ENCODE measurements at places on chromosomes 3 and 15. TPM values are rescaled to one million over a fixed set of nuclear protein-coding genes. Genes with fewer than 3 reads are reported as not detected.

DNA sequence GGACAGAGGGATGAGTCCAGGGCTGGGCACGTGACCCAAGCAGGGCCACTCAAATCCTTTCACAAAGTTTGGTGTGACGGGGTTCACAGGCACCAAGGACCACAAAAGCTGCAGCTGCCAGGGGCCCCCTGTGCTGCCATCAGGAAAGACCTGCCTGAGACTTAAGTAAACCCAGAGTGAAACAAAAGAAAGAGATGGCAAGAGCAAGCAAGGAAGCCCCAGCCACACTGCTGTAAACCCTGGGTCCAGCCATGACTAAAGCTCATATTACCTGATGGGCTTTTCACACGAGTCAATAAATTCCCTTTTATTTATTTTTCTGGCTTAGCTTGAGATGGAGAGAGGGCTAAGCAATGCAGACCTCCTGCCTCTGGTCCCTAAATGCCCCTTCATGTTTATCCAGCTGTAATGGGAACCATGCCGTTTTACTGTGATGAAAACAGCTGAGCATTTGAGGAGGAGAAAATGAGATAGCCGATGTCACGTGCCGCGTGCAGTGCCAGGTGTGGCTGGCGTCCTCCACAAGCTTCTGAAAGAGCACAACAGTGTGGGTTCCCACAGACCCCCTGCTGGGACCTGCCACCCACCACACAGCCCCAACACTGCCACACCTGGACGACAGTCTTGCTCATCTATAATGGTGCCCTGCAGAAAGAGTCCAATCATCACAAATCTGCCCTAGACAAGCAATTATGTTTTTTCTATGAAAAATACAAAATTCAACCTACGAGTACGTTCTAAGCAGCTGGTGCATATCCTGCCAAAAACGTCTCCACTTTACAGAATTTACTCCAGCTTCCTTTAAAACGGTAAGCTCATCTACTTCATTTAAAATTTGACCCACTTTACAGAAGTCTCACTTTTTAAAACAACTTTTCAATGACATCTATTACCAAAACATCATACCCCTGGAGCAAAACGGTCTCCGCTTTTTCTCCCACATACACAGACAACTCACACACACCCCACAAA lies 34.2 kb downstream of the ADAMTS17 start:
- DNase-seq: no peak

TMEM212 gene
- not detected for polyA plus RNA-seq

BTLA gene
- polyA plus RNA-seq: not detected

GRCh38 chr3:43236008-43236407 lies 50.3 kb upstream of the SNRK start:
- peak; percentile 74 for DNase-seq

DNA sequence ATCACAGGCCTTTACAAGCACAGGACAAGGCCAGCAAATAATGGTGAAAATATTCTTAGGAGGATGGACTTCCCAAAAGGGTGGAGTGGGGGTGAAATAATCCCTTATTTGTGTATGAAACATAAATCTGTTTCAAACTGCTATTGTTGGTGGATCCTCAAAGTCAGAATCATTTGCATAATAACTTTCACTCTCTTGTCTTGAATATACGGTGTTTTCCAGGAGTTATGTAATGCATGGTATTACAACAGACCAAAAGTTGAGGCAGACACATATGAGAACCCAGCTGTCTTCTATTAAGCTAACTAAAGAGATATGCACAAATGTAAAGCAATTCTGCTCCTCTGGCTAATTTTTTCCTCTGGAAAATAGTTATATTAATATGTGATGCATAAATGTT lies 57.7 kb downstream of the PRTG start:
- DNase-seq: peak; percentile 7

- no peak for DNase-seq
Observed at GRCh38 chr3:186976837-186977750, 46.8 kb downstream of the ST6GAL1 start.

AADACL2 gene
- not detected for polyA plus RNA-seq

CAPN7 gene
- 9.1 TPM for polyA plus RNA-seq

DNA sequence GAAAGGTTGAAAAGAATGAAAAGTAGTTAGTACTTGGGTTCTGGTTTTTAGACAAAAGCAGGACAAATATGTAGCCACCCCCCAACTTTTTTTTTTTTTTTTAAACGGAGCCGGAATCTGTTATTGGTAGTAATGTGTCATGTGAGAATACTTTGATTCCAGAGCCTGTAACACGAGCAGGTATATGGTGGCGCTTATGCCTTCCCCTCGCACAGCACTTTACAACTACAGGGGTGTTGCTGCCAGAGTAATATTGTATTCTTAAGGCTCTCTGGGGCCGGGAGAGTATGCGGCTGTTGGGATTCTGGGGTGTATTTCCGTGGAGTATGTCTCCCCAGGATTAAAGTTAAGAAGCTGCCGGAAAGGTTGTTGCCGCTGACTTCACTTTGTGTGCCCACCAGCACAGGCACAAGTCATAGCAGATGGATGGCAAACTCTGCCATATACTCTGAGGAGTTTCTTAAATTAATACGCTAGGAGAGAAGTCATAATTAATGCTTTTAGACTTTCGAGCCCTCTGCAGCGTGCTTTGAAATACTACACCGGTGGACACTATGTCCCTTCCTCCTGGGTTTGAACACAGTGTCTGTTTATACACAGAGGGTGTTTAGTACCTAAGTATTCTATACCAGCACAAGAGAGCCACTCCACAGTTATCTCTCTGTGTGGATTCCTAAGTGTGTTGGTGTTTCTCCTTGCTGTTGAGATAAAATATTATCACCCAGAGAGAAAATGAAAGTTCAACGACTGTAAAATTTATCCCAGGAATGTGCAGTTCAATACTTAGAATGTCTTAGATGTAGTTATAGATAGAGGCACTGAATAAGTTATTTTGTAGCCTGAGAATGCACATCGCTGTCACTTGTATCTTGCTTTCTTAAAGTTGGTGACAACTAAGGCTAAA lies 1.4 kb downstream of the MBNL1 start:
- DNase-seq: peak; percentile 71

GRCh38 chr3:179701176-179701827 lies 48.5 kb downstream of the USP13 start:
- DNase-seq: no peak

DNA sequence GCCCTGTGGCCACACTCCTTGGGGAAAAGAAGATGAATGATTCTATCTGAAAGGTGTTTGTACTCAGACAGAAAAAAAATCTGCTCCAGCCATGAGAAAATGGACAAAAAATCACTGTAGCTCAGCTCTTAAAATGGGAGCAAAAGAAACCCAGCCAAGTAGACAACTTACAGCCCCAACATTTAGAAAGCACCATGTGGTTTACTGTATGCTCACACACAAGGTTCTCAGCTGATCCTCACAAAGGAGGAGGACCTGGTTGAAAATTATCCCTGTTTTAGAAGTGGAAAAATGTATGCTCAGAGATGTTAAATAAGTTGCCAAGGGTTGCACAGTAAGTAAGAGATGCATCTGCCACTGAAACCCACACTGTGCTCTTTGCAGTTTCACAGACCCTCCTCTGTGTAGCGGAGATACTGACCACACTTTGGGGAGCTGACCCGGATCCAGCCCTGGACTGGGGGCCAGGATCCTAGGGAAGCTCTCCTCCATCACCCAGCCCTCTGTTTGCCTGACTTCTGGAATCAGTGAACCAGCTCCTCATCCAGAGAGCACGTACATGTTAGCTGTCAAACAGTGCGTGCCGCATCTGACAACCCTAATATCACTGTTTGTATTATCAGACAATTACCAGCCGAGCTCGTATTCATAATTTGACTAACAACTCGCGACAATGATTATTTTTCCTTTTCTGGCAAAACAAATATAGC lies 32.7 kb upstream of the TPRG1 start:
- no peak for DNase-seq

GRCh38 chr3:66154444-66154861 lies 66.3 kb upstream of the SLC25A26 start:
- no peak for DNase-seq

- no peak for DNase-seq
Observed at GRCh38 chr3:165641569-165642310, 195.5 kb downstream of the BCHE start.

DNA sequence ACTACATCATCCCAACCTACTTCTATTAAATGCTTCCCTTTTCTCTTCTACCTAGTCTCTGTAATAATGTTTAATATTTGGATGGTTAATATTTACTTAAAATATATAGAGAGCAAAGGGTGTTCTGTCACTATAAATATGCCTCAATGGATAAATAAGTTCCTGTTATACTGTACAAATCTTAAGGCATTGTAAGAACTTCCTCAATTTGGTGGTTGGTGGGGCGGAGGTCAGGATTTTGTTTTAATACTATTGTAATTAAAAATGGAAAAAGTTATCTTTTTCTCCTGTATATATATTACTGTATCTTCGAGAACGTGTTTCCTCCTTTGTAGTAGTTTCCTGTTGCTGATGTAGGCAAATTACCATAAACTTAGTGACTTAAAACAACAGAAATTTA lies 41.5 kb downstream of the SPRED1 start:
- no peak for DNase-seq

RAD54L2 gene
- polyA plus RNA-seq: 2.1 TPM

GRCh38 chr3:4994823-4995499 lies 15.7 kb downstream of the BHLHE40 start:
- DNase-seq: peak; percentile 96

DNA sequence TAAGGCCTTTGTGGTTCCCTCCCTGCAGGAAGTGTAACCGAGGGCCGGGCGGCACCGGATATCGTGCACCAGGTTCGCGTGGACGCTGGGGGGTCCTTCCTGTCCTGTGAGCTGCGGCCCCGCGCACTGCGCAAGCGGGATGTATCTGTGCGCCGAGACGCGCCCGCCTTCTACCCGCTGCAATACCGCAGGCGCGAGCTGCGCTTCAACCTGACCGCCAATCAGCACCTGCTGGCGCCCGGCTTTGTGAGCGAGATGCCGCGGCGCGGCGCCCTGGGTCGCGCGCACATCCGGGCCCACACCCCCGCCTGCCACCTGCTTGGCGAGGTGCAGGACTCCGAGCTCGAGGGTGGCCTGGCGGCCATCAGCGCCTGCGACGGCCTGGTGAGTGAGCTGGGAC lies 35.9 kb downstream of the SAXO2 start:
- no peak for DNase-seq

DNA sequence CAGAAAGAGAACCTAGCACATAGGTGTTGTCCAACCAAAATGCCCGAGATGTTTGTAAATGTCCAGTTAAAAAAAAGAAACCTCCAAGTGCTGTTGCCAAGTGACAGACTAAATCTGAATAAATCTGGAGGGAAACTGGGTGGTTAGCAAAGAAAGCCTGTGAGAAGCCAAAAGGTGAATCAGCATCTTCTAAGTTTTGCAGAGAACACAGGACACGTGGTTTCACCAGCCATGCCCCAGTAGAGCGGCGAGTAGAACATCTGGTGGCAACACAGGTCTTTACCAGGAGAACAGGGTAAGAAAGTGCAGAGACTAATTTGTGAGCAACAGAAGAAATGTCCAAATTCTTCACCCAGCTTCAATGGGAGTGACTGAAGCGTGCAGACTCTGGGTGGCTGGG lies 986.0 kb downstream of the ROBO2 start:
- no peak for DNase-seq

Measured in foreskin keratinocyte (primary cell).